Small intestine (tissue), 16 donors: ENCODE measurements at places on chromosomes 7 and 10.

DNA sequence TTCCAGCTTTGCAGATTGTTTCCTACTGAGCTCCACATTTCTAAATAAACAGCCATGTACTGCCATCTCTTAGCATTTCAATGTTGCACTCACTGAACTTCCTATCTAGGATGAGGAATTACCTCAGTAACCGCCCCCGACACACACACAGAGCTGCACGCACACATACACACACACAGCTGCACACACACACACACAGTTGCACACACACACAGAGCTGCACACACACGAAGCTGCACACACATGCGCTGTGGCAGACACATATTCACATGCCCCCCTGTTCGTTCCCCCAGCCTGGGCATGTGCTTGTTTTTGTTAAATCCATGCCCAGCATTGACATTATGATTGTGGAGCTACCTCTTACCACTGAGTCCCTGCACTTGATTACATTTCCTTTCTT, 39.6 kb upstream of the CNPY1 start:
- no peak for DNase-seq

GRCh38 chr10:58943256-58943890, 233.1 kb upstream of the PHYHIPL start:
- no peak for DNase-seq

DNA sequence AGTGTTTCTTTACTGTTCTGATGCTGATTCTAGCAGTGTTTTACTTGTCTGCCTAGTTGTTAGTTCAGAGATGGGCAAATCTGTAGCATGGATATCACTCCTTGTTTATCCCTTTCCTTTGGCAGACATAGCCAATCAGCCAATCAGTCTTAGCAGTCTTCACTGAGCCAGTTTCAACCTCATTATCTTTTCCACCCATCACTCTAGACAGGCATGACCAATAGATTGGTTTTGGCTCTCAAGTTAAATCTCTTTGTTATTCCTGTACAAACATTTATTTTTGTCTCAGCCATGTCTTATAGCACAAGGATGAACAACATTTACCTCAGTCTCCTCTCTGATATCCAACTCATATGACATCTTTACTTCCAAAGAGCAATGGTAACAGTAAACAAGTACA, 109.5 kb downstream of the PRKG1 start:
- no peak for DNase-seq

DNA sequence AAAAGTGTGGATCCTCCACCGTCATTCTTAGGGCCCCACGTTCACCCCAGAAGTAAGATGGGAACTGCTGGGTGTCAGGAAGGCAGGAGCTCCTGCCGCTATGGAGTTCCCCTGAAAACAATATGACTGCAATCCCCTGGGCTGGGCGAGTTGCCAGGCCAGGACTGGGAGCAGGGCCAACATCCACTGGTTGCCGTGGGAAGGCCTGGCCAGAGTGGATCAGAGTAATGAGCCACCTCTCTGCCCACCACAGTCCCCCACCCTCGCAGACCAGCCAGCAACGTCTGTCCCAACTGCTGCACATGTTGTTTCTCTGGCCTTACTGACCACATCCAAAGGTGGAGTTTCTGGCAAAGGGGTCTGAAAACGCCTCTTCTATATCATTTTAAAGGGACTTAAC, 86.6 kb downstream of the STRA8 start:
- DNase-seq = no peak

DNA sequence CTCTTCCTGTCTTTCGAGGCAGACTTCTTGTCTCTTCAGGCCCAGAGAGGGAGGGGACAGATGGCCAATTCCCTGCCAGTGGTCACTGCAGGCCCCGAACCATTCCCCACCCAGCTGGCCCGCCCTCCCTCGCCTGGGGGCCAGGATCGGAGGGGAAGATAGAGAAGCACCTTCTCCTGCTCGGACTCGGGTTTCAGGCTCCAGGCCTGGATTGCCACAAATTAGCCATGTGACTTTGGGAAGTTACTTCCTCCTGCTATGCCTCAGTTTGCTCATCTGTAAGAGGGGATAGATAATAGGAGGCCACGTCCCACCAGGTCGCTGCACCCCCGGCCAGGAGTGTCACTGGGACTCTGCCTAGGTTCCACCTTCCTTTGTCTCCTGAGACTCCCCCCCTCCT, 24.8 kb upstream of the PPP2R2D start:
- no peak for DNase-seq
